ENCODE measurements at places on chromosomes 2 and 18. TPM values are rescaled to one million over a fixed set of nuclear protein-coding genes. Genes with fewer than 3 reads are reported as not detected.
A peak's percentile ranks its signal among the peaks of the same experiment; 100 is the strongest.

GRCh38 chr2:59249441-59250306 is 1008.5 kb upstream of the FANCL start:
- DNase-seq: no peak

GRCh38 chr2:20447437-20448245 is 767 bp downstream of the RHOB start:
- DNase-seq: peak; percentile 26

GRCh38 chr2:143802871-143803650 is 673.8 kb downstream of the ARHGAP15 start:
- no peak for DNase-seq

DNA sequence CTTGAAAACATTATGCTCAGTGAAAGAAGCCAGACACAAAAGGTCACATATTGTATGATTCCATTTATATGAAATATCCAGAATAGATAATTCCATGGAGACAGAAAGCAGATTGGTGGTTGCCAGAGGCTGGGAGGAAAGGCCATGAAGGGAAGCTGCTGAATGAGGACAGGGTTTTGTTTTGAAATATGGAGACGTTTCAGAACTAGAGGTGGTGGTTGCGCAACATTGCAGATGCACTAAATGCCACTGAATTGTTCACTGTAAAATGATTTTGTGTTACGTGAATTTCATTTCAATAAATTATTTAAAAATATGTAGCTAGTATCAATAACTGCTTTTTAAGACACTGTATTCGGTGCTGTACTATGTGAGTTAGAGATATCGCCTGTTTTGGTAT is 101.7 kb upstream of the ZNF236 start:
- no peak for DNase-seq

- DNase-seq: no peak
Measured at GRCh38 chr2:23433282-23433681, 48.3 kb downstream of the KLHL29 start.

DNA sequence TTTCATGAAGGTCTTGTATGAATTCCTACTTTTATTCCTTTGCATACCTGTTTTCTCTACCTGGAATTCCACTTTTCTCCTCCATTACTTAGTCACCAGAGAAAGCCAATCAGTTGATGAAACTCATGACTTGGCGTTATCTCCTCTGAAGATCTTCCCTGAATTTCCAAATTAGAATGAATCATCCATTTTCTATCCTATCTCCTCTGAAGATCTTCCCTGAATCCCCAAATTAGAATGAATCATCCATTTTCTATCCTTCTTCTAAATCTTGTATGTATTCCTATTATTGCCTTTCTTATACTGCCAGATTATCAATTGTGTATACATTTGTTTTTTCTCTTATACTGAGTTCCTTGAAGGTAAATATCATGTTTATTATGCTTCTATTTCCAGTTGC is 440.4 kb downstream of the CCDC85A start:
- DNase-seq: no peak

GRCh38 chr2:29166242-29167039 is 51.2 kb downstream of the CLIP4 start:
- no peak for DNase-seq

GRCh38 chr2:224520064-224520463 is 65.1 kb downstream of the CUL3 start:
- peak; percentile 60 for DNase-seq

Gene CFC1
- not detected for total RNA-seq

DNA sequence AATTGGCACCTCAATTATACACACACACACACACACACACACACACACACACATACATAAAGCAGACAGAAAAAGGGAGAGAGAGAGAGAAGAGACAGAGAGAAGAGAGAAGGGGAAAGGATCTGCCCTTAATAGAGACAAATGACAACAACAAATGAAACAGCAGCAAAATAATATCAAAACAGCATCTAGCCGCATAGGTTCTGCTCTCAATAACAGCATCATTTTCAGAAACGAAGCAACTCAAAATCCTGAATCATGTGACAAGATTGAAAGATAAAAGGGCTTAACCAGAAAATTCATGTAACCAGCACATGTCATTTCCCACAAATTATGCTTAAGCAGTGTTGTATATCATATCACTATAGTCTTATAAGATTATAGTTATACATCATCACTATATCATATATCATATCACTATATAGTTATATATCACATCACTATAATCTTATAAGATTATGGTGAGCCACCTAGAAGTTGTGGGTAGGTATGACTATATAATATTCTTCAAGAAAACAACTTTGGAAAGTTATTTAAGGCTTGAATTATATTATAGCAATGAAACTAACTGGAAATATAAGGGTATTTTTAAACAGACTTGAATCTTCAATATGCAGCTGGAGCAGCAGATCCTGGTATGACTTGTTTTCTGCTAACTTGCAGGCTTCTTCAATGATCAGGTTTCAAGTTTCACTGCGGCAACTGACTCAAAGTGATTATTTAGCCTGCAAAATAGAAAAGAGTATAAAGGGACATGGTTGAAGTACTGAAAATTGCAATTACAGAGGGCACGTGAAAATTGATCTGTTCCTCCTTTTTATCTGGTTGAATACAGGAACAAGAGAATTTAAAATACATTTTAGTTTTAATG is 16.1 kb upstream of the VPS54 start:
- peak; percentile 50 for DNase-seq

DNA sequence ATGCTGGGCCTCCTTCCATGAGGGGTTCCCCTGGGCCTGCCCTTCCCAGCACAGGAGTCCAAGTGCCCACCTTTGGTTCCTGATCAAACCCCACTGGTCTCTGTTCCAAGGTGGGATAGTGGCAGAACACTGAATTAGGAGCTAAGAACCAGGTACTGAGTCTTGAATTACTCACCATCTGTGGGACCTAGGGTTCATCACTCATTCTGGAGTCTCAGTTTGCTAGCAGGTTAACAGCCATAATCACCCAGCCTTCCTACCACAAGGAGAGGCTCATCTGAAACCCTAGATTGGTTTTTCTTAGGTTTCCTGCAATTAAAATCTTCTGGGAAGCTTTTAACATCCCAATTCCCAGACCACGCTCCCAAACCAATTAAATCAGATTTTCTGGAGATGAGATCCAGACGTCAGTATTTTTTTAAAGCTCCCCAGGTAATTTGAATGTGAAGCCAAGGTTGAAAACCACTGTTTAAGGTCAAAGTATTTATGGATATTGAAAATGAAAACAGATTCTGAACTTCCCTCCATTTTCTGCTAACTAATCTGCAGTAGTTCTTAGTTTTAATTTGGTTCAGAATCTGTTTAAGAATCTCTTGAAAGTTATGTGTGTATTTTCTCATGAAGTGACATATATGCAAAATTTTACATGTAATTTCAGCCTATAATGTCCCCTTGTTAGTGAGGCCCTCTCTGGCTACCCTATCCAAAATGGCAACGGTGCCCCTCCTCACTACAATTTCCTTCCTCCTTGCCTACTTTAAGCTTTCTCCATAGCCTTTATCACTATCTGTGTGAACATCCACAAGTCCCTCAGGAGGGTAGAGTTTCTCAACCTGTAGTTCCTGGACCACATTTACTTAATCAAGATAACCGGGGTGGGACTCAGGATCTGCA is 166.5 kb upstream of the CXCR4 start:
- no peak for DNase-seq

Gene ALPP
- total RNA-seq: not detected

GRCh38 chr2:98543842-98544241 is 64.5 kb downstream of the COA5 start:
- DNase-seq: no peak

Gene ANTXR1
- not detected for total RNA-seq

DNA sequence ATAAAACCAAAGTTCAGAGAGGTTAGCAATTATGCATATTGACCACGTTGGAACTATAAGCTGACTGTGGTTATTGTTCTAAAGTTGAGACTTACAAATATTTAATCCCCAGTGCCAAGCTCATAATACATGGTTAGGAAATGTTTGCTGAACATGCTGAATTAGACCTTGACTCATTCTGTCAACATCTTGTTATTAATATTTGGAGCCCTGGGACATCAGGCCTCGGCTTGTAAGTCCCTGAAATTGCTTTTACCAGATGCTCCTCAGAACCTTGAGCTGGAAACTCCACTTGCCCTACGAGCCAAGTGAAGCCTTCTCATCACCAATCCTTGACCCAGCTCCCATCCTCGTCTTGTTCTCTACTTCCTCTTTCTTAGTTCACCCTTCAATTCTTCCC is 21.2 kb downstream of the DYNAP start:
- no peak for DNase-seq

DNA sequence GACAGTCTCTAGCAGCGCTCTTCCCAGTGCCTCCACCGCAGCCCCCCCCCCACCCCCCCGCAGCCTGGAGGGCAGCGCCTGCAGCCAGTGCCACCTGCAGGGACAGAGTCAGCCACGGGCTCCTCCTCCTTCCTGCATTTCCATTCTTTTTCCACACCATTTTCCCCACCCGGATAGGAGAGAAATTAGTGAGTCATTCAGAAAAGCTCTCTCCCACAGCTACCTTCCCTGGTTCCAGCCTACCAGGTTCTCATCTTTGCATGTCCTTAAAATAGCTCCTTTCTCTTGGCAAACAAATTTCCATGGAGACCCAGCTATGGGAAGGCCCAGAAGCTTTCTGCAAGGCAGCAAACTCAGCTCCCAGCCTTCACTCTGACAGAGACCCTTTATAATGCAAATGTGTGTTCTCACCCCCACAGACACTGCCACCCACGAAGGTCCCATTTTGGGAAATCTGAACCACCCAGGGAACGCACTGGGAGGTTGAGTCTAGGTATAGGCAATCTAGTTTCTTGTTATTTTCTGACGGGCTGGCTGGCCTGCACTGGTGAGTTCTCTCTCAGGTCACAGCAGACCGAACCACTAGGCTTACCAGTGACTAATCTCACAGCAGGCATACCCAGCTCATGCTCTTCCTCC is 41.8 kb upstream of the ATG16L1 start:
- DNase-seq: no peak

GRCh38 chr2:236336575-236337464 is 72.6 kb upstream of the ASB18 start:
- DNase-seq: no peak

Gene ANKRD30B
- not detected for total RNA-seq

Gene ABCG5
- not detected for total RNA-seq

Gene ABCA12
- not detected for total RNA-seq

Gene TTN
- 6.6 TPM for total RNA-seq

GRCh38 chr2:181004647-181005325 is 24.4 kb downstream of the UBE2E3 start:
- DNase-seq: no peak

GRCh38 chr2:30394096-30394495 is 53.0 kb upstream of the LCLAT1 start:
- DNase-seq: no peak

Gene GATA6
- total RNA-seq: 0.43 TPM

- DNase-seq: no peak
Measured at GRCh38 chr2:3343012-3343411, 34.6 kb downstream of the EIPR1 start.

GRCh38 chr18:26103579-26103978 is 13.2 kb upstream of the SS18 start:
- DNase-seq: peak; percentile 57

GRCh38 chr2:172977270-172978062 is 98.2 kb upstream of the MAP3K20 start:
- DNase-seq: peak; percentile 27

DNA sequence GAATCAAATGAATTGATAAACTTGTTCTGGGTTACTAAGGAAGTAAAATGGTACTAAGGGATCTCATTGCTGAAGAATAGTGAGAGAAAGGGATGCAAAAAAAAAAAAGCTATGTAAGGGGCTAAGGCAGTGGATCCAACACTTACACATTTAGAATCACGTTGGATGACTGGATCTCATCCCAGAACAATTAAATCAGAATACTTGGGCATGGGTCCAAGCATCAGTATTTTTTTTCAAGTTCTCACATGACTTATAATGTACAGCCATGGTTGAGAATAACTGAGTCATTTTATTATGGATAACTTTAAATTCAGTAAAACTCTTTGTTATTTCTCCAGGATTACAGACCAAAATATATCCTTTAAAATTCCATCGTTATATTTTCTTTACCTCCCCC is 8.5 kb downstream of the DSC1 start:
- DNase-seq: no peak

GRCh38 chr18:7856116-7856515 is 289.0 kb downstream of the PTPRM start:
- DNase-seq: no peak

GRCh38 chr2:98548920-98549818 is 59.1 kb downstream of the COA5 start:
- no peak for DNase-seq

- DNase-seq: no peak
Measured at GRCh38 chr18:56127322-56128099, 510.9 kb downstream of the TXNL1 start.

DNA sequence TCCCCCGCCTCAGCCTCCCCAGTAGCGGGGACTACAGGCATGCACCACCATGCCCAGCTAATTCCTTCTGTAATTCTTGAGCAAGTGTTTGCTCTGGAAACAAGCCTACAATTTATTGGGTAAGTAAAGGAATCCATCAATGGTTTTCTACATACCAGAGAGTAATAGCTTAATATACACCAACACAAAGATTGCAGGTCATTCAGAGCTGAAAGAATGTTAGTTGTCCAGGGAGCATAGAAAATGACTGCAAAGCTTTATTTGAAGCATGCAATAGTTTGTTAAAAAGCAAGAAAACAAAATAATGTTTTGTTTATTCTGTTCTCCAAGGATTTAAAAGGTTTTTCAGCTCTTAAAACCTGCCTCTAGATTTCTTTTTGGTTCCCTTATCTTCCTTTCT is 5.6 kb downstream of the IDH1 start:
- DNase-seq: no peak

GRCh38 chr2:240795454-240795853 is 24.6 kb downstream of the KIF1A start:
- no peak for DNase-seq

- no peak for DNase-seq
Measured at GRCh38 chr18:8614875-8615274, 5.6 kb downstream of the RAB12 start.

- DNase-seq: peak; percentile 33
Measured at GRCh38 chr2:102619414-102620319, at the start of gene SLC9A2. SLC9A2 (plus strand) TSS chr2:102619553; CDS start chr2:102619849, 296 bp downstream.

DNA sequence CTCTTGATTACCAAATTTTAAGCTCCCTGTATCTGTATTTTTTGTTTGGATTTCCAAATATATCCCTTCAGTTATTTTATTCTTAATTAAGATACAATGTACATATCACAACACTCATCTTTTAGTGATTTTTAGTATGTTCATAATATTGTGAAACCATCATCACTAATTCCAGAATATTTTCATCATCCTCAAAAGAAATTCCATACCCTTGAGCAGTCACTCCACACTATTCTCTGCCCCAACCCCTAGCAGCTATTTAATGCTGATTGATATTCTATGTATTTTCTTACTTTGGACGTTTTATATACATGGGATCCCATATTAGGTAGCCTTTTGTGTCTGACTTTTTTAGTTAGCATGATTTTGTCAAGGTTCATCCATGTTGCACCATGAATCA is 127.4 kb upstream of the SLC8A1 start:
- no peak for DNase-seq

Gene DCC
- not detected for total RNA-seq

GRCh38 chr2:205484215-205484614 is 198.1 kb upstream of the NRP2 start:
- DNase-seq: no peak

Gene CHRND
- not detected for total RNA-seq

GRCh38 chr2:197298609-197299008 is 12.0 kb downstream of the ANKRD44 start:
- peak; percentile 33 for DNase-seq

GRCh38 chr2:167863377-167863776 is 384.0 kb downstream of the STK39 start:
- no peak for DNase-seq

Data from activated T-cell treated with anti-CD3 and anti-CD28 coated beads, Interleukin-2, amount 50 U/mL, for 72 hours (primary cell).